C1 segment of cervical spinal cord (tissue), 14 donors: ENCODE measurements at places on chromosomes 6 and 20.

DNA sequence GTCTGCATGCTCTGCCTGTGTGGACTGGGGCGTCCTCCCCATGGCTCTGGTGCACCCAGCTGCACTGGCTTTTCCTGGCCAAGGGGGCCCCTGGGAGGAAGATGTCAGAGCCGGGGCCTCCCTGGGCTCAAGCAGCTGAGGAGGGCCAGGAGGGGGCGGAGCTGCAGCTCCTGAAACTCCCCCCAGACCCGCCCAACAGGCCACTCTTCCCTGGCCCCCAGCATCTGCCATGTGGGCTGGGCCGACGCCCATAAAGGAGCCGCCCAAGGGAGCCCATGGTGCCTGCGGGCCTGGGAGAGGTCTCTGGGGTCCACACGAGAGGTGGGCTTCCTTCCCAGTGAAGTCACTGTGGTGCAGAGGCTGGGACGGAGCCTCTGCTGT, 4.0 kb downstream of the RBBP8NL start:
- no peak for DNase-seq

DNA sequence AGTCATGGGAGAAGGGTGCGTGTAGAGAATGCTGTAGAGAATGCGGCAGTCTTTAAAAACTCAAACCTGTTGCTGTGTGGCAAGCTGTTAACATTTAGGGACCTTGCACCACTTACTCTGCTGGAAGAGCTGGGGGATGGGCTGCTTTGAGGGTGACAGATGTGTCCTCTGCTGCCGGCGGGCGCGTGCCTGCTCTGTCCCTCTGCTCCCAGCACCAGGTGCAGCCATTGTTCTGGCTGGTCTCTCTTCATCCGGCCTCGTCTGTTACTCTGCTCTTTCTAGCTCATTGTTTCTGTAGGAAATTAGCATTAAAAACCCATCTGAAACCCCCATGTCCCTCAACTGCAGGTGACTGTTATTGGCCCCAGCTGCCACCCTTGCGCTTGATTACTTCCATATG, 78.5 kb downstream of the CBFA2T2 start:
- peak; percentile 50 for DNase-seq

DNA sequence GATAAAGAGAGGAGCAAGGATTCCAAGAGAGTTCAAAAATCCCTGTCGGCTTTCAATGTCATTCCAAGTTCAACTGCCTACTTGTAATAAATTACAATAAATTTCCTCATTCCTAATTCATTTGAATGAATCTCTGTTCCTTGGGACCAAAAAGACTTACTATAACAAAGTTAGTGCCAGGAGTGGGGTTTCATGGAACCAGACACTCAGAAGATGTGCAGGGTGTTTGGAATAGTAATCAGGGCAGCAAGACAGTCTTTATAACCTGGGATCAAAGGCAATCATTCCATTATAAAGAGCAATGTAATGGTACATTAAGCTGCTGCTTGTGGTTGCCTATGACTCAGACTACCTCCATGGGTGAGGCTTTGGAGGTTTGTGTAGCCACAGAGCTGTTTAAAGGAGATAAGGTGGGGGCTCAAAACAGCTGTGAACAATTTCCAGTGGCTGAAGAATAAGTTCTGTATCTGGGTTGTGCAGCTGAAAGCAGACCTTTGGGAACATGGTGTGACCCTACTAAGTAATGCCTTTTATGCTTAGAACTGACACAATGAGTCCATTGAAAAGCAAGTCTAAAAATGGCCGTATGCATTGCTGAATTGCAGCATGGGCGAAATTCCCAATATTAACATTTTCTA, 159.9 kb downstream of the LINC00237 start:
- no peak for DNase-seq

DNA sequence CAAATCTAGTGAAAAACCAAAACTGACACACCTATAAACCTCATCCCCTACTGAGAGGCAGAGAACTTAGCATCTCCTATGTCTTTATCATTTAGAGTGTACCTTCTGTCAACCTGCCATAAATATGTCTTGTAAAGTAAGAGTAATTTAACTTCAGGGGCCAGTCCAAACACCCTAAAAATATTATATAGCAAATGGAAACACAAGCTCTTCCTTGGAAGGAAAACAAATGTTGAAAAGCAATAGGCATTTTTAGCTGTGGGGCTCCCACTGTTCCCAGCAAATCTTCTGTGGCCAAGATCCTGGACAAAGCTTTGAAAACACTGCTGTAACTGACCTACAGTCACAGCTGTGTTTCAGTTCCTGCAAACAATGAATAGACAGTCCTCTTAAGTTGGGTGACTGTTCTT, 140.0 kb upstream of the RNF217 start:
- DNase-seq: no peak

- DNase-seq: no peak
These were observed 174.0 kb downstream of the AIG1 start for GRCh38 chr6:143234734-143235133.

DNA sequence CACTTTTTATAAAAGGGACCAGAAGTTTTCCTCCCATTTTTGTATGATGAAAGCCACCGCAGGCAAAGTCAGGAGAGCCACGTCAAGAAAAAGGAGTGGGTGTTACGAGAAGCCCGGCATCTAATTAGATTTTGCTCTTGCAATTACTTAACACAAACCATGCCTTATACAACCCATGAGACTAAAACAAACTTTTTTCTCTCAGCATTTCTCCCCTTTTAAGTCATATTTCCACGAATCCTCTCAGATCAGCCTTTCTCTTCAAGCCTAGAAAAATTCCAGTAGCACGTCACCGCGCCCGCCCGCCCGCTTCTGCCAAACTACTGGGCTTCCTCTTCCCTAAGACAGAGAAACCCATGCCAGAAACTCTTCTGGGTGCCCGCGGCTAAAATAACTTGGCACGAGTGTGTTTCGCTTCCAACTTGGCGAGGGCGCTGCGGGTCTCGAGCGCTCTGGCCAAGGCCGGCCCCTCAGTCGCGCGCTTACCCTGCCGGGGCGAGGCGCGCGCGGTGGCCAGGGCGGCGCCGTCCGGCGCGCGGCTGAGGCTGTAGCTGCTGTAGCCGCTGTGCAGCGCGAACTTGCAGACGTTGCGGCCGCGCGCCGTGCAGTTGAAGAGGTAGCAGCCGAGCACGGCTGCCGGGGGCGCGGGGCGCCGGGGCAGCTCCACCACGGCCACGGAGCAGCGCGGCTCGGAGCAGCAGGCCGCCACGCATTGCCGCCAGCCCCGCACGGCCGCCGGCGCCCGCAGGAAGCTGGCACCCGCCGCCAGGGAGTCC, 1.0 kb downstream of the LRP11 start:
- peak; percentile 57 for DNase-seq

GRCh38 chr20:56793916-56794315, 164.8 kb downstream of the TFAP2C start:
- DNase-seq: no peak

DNA sequence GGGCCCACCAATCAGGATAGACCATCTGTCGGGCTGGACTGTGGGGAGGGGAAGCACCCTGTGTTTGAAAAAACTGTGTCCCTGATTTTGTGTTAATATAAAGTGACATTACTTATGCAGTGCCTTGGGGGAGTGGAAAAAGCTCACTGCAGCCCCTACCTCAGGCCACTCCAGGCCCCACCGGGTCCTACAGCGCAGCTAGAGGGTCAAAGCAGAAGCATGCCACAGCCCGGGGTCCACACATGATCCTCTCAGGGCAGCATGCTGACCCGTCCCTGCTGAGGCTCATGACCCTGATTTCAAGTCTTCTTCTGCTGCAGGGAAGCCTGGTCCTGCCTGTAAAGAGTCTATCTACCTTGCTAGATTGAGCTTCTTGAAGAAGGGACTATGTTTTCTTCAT, 133.0 kb upstream of the PLCB4 start:
- no peak for DNase-seq

GRCh38 chr6:90478789-90479602, 107.9 kb downstream of the MAP3K7 start:
- peak; percentile 13 for DNase-seq

DNA sequence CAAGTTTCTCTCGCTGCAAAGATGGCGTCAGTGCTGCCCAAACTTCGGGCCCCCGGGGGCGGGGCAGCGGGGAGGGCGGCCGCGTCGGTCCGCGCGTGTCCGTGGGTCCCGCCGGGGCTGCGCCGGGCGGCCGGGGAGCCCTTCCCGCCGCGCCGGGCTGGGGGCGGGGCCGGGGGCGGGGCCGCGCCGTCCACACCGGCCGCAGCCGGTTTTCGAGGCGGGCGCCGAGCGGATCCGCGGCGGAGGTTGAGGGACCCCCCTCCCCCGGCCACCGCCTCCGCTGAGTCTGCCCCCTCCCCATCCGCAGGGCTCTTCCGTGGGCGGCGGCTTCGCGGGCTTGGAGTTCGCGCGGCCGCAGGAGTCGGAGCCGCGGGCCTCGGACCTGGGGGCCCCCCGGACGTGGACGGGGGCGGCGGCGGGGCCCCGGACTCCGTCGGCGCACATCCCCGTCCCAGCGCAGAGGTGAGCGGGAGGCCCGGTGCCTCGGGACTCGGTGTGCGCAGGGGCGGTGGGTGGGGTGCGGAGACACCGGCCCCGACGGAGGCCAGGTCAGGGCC, 572 bp downstream of the SLC2A4RG start:
- no peak for DNase-seq

DNA sequence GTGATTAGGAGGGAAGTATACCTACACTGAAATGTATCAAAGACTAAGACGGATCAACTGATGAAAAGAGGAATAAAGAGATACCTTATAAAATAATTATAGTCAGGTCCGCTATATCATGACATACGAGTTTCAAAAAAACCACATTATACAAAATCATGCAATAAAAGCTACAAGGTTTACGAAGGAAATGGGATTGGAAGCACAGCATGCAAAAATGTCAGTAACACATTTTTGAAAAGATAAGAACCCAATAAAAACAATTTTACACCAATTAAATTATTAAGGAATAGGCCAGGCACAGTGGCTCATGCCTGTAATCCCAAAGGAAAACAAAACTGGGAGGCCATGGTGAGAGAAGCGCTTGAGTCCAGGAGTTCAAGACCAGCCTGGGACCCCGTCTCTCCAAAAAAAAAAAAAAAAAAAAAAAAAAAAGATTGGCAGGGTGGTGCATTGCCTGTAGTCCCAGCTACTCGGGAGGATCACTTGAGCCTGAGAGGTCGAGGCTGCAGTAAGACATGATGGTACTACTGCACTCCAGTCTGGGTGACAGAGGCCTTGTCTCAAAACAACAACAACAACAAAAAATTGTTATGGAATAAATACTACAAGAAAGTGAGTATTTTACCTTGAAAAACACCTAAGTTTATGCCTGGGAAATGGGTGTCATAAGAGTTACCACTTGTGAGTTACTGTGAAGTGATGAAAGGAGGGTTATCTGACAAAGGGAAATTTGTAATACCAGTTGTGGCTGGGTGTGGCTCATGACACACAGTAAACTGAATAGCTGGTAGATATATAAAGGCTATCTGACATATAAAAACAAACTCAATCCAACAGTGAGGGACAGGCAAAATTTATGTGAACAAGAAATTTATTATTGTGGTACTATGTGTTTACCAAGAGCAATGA, 45.2 kb downstream of the RANBP9 start:
- no peak for DNase-seq

DNA sequence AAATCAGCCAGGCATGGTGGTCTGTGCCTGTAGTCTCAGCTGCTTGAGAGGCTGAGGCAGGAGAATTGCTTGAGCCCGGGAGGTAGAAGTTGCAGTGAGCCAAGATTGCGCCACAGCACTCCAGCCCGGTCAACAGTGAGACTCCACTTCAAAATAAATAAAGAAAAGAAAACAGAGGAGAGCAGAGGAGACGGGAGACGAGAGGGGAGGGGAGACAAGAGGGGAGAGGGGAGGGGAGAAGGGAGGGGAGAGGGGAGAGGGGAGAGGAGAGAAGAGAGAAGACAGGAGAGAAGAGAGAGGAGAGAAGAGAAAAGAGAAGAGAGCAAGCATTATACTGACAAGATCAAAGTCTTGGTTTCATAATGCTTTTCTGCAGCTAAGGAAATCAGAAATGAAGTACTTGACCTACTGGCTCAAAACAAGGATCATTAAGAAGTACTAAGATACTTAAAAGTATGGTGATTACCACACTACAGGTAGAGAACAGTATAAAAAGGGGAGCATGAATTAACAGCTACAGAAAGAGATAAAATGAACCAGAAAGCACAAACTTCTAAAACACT, 30.5 kb downstream of the FAM8A1 start:
- DNase-seq: no peak

DNA sequence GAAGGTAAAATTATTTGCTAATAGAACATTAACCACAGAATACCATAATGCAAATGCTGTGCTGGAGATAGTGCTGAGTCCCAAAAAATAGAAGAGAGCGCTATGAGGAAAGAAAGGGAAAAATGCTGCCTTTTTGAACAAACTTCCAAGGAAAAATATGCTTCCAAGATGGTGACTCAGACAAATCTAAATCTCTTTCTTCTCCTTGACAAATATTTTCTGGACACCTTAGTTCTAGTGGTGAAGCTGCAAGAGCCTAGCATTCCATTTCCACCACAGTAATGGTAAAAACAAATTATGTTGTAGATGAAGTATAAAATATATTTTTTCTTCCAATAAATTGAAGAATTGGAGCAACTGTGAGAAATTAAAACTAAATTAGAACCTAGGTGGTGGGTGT, 155.6 kb upstream of the TBX18 start:
- DNase-seq: no peak

- DNase-seq: no peak
These were observed 127.2 kb upstream of the TAB2 start for GRCh38 chr6:149190224-149190831.

DNA sequence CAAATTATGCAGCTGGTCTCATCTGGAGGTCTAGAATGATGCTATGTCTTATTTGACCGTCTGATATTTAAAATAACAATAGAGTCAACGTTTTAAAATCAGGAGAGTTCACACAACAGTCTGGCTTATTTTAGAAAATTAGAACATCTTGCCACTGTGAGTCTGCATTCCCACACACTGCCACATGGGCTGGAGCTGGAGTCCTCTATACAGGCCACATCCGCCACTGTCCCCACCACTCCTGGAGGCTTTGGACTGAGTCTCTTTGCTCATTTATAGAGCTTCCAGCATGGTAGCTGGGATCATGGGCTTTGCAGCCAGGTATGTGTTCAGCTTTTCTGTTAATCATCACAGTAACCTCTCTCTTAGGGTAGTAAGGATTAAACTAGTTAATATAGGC, 68.8 kb upstream of the ZNFX1 start:
- DNase-seq: no peak

GRCh38 chr6:31401403-31401802, 2.0 kb upstream of the MICA start:
- no peak for DNase-seq

- no peak for DNase-seq
These were observed 150.2 kb upstream of the OGFRL1 start for GRCh38 chr6:71138376-71138775.

DNA sequence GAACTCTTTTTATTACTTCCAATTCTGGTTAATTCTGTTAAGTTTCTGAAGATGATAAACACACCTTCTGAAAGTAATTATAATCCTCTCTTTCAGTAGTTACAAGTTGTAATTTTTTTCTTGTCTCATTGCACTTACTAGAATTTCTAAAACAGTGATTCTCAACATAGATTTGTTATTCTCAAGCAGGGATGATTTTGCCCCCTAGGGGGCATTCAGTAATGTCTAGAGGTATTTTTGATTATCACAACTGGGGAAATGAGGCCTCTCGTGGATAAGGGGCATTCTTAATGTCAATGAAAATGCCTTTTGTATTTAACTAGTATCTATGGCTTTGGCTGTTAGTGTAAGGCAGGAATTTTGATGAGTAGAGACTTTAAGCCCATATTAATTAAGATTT, 39.4 kb upstream of the MAFB start:
- no peak for DNase-seq
